Neural progenitor cell (in vitro differentiated cells): ENCODE measurements at places on chromosomes 6 and 20. TPM values are rescaled to one million over a fixed set of nuclear protein-coding genes. Genes with fewer than 3 reads are reported as not detected.

DNA sequence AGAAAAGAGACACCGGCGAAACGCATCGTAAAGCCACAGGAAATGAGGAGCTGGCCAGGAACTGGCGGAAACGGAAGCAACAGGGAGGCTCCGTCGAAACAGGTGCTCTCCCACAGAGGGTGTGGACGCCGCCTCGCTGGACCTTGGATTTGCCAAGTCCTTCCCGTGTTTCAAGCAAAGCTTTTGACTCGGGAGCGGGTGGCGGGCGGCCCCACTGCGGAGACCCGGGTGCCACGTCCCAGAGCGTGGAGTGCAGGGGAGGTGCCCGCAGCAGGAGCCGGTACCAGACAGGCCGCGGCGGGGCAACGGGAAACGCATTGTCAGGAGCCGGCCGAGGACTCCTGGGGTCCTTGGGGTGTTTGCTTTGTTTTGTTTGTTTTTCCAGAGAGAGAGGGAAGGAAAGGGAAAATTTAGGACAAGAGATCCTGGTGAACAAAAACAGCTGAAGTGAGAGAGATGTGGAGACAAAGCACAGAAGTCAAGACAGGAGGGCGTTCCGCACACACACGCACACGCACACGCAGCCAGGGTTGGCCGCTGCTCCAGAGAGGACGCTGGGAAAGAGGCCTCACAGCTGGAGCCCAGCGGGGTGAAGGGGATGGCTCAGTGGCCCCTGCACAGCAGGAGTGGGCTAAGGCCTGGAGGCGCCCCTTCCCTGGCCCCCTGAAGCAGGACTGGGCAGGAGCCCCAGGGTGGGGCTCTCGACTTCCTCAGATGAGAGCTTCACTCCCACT, 50.9 kb upstream of the CHRNA4 start:
- no peak for DNase-seq

- peak; percentile 65 for DNase-seq
Measured at GRCh38 chr6:125747589-125748405, 1.6 kb upstream of the HEY2 start.

GRCh38 chr20:25588491-25588890, 3.2 kb upstream of the NINL start:
- no peak for DNase-seq

The E2F1 gene
- total RNA-seq: 9.7 and 29.7 TPM in 2 replicates

DNA sequence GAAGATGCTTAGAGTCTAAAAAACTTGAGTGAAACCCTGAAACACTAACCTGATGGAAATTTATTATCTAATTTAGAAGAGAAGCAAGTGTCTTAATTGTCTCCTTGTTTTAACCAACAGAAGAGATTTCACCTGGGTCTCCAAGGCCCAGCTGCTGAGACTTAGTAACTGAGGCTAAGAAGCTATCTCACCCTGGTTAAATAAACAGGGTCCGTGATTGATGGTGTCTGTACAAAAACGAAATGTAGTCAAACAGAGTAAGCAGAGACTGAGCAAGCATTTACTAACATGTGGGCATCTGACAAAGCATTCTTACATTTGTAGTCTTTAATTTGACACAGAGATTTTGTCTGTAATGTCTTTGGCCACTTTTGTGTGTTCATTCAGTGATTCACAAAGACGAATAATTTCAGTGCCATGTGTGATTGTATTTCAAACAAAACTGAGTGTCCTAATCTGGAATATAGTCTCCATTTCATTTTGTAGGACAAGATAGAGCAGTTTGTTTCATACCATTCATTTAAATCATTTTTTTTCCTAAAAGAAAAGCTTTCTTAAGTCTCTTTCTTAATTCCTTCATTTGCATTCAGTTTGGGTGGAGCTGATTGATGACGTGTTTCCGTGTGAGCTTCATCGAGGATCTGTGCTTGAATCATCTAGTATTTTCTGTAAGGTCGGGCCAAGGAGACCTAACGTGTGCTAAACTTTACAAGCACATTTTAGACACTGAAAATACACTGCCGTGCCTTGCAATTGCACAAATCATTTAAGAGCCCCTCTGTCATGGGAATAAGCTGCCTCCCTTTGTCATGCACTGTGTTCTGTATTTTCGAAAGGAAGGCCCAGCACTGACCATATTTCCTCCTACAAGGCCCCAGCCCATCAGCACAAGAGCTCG, 170.6 kb upstream of the QKI start:
- DNase-seq: no peak

- no peak for DNase-seq
Measured at GRCh38 chr20:37311710-37312355, 22.4 kb downstream of the MANBAL start.

GRCh38 chr6:118826096-118826495, 67.9 kb upstream of the ASF1A start:
- DNase-seq: no peak

DNA sequence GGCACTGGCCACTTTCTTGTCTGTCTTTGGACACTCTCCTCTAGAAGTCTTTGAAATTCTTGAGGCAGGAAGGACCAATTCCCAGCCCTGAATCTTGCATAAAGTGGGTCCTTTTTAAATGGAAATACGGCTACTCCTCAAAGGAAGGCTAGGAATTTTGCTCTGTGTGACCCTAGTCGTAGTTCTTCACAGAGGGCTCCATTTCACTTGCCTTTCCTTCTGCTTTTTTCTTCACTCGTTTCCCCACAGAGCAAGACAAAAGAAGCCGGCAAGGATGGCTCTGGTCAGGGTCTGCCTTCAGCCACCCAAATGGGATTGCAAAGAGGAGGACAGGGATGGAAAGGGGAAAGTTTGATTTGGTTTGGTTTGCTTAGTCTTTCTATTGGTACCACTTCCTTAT, 25.8 kb downstream of the HLA-E start:
- peak; percentile 33 for DNase-seq

- DNase-seq: no peak
Measured at GRCh38 chr20:25036331-25036936, 21.5 kb downstream of the ACSS1 start.
